RWPE2 (cell line): ENCODE measurements at places on chromosomes 3 and 15.
A peak's percentile ranks its signal among the peaks of the same experiment; 100 is the strongest.

GRCh38 chr15:81484086-81484955 is 110.3 kb upstream of the TMC3 start:
- DNase-seq: no peak

- peak; percentile 81 for DNase-seq
These were observed 557 bp downstream of the ELL3 start for GRCh38 chr15:43776101-43776717.

DNA sequence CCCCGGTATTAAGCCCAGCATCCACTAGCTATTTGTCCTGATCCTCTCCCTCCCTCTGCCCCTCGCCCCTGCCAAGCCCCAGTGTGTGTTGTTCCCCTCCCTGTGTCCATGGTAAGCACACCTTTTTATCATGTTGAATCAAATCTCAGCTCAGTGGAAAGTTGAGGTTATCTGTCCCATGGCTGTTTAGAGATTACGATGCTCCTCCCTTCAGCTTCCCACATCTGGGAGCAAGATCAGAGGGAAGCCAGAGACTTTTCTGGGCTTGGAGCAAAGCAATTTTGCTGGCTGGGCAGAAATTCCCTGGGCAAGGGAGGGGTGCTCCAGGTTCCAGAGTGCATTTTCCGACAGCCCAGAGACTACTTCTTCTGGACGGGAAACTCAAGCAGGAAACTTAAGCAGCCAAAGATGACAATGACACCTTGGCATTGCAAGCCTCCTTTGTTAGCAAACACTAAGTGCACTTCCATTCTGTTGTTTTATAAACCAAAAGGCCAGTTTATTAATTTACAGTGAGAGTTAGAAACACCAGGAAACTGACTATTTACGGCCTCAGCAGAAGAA is 104.5 kb downstream of the MESD start:
- no peak for DNase-seq

- no peak for DNase-seq
These were observed 16.1 kb upstream of the RAD54L2 start for GRCh38 chr3:51522273-51522962.

DNA sequence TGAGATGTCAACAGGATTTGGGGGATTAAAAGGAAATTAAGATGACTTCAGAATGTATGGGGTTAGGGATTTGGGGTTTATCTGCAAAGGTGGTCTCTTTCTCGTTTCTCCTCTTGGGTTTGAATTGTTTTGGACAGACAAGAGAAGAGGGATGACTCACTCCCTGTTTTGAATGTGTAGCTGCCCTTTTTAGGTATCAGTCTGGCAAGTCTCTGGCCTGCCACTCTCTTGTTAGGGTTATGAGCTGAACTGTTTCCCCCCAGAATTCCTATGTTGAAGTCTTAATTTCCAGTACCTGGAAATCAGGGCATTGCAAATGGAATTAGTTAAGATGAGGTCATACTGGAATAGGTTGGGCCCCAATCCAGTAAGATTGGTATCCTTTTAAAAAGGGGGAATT is 291.7 kb downstream of the MEX3B start:
- DNase-seq: no peak

- no peak for DNase-seq
These were observed 99.6 kb upstream of the PFN2 start for GRCh38 chr3:150070271-150070670.

DNA sequence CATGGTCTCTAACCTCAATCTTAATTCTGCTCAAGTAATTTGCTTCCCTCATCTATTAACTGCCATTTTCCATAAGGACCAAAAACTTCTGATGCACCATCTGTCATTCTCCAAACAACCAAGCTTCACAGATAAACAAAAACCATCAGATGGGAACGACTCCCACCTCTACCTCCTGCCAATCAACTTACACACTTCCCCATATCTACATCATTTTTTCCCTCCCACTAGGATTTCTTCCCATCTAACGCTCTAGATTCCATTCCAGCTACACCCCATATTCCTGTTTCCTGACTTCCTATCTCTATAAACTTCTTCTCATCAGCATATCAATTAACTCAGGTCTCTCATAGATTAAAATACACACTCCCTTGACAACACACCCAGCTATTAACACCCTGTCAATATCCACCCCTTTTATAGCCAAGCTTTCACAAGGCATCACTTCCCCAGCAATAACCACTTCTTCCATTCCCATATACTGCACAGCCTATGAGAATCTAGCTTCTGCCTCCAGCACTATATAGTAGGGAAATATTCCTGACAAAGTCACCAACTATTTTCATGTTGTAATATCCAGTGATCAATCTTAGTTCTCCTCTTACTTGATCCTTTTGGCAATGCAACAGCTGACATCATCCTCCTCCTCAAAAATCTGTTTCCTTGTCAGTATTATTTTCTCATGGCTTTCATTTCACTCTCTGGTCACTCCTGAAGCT is 39.2 kb downstream of the SNX4 start:
- no peak for DNase-seq

- DNase-seq: no peak
These were observed 18.9 kb upstream of the SLC27A2 start for GRCh38 chr15:50162969-50163718.

DNA sequence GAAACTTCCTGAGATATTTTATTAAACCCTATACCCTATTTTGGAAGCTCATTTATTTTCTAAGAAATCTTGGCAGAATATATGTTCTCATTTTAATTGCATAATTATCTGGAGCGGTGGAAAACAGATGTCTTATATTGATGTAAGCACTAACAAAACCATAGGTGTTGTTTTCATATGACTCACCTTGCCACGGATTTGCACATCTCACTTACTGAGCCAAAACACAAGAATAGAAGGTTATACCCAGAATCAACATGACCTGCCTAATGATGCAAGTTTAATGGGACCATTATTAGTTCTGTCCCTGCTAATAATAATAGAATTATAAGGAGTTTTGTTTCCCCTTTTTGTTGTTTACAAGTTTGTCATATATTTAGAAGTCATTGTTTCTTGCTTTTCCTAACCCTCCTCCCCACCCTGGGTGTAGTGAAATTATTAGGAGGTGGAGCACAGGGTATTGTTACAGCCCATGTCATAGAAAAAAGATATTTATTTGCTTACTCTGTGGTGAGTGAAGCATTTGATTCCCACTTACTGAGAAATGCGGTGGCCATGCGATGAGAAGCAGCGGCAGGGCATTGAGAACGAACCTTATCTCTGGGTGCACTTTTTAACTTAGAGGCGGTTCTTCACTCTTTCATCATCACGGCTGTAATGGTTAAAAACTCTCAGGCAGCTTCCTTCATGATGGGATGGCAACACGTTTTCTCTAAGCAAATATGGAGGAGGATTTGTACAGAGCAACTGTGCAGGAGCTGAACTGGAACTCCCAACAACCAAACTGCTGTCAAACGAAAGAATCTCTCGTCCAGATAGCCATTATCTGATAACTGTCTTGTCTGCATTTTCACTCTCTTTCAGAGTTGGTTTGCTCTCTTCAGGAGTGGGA is 521 bp downstream of the IL5RA start:
- DNase-seq: no peak

DNA sequence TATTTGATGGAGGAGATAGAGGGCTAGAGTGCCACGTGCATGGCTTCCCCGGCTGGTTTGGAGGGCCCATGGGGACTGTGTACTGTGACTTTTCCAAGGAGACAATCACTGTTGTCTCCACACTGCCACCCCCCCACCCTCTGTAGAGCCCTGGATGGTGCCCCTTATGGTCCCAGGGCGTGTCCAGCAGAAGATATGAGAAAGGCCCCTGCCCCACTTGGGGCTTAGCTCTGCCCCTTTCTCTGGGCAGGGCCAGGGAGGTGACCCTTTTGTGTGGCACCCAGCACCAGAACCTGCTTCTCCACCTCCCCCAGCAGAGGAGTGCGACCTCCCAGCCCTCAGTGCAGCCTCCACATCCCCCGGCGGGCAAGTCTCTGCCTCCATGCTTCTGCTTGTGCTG is 32.1 kb downstream of the SPSB4 start:
- DNase-seq: no peak

- no peak for DNase-seq
These were observed 68.9 kb downstream of the GHSR start for GRCh38 chr3:172379372-172379771.

- peak; percentile 76 for DNase-seq
These were observed 635 bp downstream of the CD276 start for GRCh38 chr15:73684581-73685455.

- no peak for DNase-seq
These were observed 37.9 kb downstream of the EID1 start for GRCh38 chr15:48915861-48916260.

DNA sequence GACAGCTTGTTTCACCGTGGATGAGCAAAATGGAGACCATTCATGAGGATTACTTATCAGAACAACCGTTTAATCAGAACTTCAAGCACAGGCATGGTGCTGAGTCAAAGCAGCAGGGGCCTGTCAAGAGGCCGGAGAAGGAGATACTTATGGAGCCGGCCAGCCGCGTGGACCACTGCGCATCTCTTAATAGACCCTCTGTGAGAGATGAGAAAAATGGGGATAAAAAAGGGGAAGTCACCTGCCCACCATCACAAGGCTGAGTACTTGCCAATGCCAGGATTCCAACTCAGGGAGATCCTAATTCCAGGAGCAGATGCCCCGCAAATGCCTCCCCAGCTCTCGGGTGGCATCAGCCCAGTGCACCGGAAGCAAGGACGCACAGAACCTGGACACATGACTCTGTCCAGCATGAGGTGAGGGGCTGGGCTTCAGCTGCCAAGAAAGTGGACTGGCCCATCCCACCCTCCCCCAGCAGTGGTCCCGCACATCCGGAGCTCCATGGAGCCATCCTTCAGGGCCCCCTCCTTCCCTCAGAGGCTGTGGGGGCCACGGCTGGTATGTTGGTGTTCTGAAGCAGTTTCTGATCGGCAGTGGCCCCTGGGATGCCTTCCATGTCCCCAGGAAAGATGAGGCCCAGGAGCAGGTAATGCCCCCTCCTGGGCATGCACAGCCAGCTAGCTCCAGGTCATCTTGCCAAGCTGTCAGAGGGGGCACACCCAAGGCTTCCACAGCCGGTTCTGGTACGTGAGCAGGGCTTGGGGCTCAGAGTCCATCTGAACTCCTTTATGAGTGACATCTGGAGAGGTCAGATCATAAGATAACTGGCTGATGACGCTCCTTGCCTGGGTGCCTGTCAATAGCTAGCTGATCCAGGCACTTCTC is 143.8 kb downstream of the ATP10A start:
- DNase-seq: peak; percentile 59

GRCh38 chr3:4421121-4421520 is 45.9 kb downstream of the SUMF1 start:
- no peak for DNase-seq

- no peak for DNase-seq
These were observed 507.8 kb downstream of the TUSC7 start for GRCh38 chr3:117217355-117217754.

DNA sequence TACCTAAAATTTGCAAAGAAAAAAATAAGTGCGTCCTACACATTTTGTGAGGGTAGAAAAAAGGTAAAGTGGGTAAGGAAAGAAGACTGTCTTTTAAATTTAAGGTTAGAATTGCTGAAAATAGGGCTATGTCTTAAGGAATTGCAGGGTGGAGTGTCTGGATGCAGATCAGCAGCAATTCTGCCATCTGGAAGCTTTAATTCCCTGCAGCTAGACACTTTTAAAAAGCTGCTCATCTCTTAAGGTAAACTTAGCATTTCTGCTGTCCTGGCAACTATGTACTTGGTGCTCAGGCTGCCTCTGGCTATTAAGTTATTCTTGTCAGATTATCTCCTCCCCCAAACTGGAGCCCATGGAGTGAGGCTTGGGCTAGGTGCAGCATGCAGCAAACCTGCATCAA is 420.2 kb downstream of the SI start:
- DNase-seq: no peak

DNA sequence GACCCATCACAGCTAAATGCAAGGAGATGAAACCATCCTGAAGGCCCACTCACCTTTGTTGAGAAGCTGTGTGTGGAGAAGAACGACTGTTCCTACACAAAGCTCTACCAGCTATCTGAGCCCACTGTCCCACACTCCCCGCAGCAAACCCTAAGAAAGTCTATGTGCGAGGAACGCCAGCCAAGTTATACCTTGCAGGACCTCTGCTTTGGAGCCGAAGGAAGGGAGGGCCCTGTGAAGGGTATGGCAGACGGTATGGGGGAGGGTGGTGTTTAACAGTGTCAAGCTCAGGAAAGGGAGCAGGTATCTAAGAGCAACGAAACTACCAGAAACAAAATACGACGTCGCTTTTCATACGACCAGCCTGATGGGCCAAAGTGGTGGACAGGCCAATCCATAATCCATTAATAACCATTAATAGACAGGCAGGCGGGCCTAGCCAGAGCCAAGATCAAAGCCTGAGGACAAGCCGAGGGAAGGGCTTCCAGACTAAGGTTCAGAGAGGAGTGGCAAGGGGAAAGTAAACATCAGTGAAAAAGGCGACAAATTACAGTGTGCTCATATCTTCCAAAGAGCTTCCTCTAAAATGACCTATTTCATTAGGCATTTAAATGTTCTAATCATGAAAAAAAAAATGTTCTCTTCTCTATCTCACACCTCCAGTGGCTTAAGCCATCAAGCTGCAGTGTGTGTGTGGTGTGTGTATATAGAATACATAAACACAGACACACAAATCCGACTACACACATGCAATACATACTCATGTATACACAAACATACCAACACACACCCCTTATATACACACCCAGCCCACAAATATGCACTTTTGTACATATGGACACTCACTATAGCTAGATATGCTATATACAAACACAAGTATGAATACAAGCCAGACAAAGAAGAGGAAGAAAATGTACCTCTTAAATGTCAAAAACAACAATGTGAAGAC is 43.9 kb downstream of the PTPN23 start:
- no peak for DNase-seq

DNA sequence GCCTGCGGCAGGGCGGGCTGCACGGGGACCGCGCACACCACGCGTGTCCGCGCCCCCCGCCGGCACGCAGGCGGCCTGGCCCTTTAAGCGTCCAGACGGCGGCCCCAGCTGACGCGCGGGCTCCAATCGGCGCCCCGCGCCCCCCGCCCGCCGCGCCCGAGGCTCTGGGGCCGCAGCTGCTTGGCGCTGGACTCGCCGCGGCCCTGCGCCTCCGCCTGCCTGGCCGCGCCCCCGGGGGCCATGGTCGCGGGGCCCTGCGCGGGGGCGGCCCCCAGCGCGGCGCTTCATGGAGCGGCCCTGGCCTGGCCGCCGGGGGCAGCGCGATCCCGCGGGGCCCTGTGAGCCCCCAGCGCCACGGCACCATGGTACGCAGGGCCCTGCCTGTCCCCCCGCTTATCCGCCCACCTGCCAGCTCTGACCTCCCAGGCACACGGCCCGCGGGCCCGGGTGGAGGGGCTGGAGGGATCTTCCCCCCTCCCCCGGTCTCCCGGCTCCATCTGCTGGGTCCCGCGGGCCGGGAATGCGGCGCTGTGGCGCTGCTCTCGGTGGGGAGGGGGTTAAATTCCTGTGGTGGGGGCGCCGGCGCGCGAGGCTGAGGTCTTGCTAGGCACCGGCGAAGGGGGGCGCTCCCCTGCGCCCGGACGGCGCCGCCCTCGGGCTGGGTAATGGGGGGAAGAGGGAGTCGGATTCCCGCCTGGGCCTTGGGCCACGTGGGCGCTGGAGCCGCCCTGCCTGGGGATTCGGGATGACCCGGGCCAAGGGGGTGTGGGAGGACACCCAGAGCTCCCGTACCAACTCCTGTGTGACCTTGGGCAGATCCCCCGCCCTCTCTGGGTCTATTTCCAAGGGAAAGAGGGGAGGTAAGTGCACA is 1.1 kb downstream of the ZBTB47 start:
- no peak for DNase-seq
